ENCODE measurements at places on chromosomes 3 and 15.
A peak's percentile ranks its signal among the peaks of the same experiment; 100 is the strongest.

GRCh38 chr15:38238311-38238710, 14.3 kb upstream of the SPRED1 start:
- DNase-seq: no peak

- peak; percentile 11 for DNase-seq
These were observed 61.8 kb downstream of the HACD2 start for GRCh38 chr3:123523023-123523412.

DNA sequence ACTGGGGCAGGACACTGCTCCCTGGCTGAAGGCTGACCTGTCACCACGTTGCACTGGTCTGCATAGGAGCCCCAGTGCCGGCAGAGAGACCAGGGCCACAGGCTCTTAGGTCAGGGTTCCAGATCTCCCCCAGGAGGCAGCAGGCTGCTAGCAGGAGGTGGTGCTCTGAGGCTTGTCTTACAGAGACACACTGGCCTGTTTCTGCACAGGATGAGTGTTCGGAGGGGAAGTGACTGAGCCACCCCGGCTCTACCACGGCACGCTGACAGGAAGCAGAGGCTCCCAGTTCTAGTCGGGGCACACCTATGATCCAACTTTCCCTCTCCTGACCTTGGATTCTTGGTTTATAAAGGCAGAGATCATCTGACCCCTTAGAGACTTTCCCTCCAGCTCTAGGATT, 8.6 kb downstream of the FBXL22 start:
- DNase-seq: no peak

- DNase-seq: no peak
These were observed 397.3 kb upstream of the PROK2 start for GRCh38 chr3:72182206-72182605.

DNA sequence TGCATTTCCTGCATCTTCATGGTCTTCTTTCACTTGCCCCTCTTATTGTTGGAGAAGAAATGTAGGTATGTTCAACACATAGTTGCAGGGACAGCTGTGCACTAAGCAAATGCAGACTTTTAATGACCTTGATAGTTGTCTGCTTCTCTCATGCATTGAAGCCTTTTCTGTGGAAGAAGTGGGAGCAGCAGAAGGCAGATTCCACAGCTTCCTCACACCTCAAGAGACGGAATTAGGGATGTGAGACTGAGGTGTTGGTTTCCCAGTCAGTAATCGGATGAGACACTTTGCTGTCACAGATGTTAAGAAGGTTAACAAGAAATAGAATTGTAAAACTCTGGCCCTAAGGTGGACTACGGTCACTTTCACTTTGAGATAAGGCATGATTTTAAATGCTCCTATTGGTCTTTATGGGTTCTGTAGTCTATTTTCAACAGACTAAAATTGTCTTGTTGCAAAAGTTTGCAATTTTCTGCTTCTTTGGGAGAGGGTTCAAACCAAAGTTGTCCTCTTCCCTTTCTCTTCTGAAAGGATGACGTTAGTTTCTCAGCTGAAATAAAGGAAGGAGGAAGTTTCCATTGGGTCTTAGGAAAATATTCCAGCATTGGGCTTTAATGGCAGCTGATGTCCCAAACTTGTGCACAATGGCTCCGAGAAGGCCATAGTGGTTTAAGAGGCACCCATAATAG, 117.4 kb downstream of the LPP start:
- no peak for DNase-seq

DNA sequence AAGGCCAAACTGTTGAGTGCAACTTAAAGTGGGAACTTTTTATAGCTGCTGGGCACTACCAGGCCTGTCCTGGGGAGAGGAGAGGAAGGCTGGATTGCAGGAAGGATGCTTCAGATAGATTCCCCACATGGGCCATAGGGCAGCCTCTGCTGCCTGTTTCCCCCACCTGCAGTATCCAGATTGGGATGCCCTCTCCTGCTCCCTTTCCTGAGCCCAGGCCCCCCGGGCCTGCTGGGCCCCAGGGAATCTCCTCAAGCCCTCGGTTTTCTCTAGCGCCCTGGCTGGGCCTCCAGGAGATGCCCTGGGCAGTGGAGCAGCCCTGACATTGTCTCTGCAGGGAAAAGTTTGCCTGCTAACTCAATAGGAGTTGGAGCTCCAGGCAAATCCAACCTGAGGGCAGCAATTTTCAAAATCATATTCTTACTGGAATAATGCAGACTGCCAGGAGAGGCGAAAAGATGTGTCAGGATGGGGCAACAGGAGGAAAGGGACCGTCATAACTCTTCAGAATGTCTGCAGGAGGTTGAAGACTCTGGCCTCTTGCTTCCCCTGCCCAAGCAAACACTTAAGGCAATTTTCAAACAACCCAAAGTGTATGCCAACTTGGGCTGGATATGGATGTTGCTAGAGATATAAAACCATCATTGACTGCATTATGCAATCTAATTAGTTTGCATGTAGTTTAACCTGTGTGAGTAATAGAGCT, 4.4 kb downstream of the NR2F2 start:
- peak; percentile 5 for DNase-seq

- no peak for DNase-seq
These were observed 66.2 kb downstream of the THRB start for GRCh38 chr3:24428481-24428880.

DNA sequence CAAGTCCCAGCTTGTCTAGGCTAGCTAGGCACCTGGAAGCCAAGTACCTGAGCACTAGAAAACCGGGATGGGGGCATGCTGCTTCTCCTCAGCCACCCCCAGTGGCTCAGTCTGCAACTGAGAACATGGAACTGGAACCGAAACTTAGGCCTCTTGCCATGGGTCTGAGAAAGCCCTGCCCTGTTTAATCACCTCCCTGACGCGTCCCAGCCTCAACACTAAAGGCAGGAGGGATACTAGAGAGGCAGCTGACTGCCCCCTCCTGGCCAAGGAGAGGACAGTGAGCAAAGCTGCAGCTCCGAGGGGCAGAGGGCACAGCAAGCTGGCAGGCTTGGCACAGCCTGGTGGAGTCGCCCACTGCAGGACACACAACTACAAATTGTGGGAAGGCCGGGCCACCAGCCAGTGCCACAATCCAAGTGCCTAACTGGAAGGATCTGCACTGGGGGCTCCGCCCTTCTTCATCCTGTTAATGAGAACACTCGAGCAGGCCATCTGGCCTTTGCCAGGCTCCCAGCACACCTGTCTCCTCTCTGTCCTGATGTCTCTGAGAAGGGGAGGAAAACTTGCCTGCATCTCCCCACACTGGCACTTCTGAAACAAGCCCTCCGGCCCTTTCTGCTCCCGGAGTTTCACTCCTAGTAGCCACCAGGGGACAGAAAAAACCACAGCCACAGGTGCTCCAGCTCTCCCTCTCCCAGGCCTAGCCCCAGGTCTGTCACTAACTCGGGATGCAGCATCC, 53.7 kb downstream of the BDH1 start:
- no peak for DNase-seq

DNA sequence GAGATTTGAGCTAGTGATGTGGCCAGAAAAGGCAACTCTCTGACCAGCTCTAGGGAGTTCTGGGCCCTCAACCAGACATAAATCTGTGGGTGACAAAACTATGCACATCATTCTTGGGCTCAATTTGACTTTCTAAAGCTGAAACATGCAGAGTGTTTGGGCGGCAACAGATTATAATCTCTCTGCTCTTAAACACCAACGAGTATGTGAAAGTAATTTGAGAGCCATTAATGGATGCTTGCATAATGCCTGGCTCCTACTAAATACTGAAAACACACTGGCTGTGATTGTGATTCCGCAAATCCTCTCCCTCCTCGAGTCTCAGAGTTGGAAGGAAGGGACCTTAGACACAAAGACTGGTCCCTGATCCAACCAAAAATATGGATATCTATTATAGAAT, 186.7 kb downstream of the UACA start:
- no peak for DNase-seq

DNA sequence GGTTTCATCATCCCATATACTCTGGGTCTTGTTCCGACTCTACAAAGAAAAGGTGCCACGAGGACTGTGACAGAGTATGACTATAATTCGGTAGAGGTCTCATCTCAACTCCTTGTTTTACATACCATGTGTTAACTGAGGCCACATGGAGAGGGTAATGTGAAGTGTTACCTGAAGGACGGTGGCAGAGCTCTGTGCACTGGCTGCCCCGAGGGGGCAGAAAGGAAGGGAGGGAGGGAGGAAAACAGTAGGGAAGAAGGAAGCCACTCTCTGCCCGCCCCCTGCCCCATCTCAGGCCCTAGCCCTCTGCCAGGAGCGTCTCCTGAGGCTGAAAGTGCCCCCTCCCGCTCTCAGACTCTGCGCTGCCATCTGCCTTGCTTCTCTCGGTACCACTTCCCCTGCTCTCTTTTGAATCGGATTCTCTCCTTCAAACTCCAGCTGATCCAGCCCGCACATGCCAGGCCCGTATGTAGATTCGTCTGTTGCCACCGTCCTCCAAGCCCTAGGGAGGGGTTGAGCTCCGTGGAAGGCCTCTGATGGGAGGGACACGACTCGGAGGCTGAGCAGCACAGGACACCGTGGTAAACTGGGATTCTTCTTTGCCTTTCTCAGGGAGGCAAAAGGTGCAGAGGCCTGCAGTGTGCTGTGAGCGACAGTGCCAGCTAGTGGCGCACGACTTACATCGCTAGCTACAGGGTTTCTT, 70.5 kb upstream of the ATP10A start:
- peak; percentile 36 for DNase-seq

- DNase-seq: no peak
These were observed 22.1 kb downstream of the CPN2 start for GRCh38 chr3:194328942-194329582.

DNA sequence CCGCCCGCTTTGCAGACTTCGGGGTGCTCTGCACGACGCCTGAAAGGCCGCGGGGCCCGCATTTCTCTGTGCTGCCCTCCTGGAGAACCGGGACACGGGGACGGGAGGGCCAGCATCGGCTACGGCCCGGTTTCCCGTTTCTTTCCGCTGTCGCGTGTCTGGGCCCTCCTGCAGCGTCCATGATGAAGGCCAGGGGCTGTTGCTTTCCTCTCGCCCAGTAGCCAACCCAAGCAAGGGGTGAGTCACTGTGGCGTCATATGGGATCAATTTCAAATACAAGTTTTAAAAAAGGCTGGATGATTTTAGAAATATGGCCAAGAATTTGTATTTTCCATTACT, 435 bp downstream of the SLC35G2 start:
- no peak for DNase-seq

- DNase-seq: no peak
These were observed 1.0 kb downstream of the UBE2E1 start for GRCh38 chr3:23806534-23807423.

- DNase-seq: no peak
These were observed 133.0 kb downstream of the XXYLT1 start for GRCh38 chr3:195137638-195138588.

- DNase-seq: no peak
These were observed 2.6 kb upstream of the FLNB start for GRCh38 chr3:58005669-58006068.

DNA sequence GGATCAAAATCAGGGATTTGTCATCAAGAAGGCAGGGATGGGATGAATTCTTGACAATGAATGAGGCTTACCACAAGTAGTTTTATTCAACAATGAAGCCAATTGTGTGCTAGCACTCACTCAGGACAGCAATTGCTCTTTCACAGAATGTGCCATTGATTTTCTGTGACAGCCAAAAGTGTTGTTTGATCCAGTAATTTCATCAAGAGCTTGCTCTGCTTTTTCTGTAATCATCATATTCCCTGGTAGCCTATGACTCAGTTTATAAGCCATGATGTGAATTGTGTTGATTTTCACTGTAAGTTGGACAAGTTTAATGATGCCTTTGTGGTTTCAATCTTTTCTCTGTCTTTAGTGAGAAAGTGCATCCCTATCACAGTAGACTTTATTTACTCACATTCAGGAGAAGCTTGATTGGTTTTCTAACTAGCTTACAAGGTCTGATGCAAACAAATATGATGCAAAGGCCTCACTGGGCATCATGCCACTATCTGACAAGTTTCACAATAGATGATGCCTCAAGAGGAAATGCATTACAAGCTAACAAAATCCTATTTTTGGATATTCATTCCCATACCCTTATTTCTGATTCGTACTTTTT, 13.6 kb upstream of the CSRNP1 start:
- DNase-seq: peak; percentile 84

GRCh38 chr3:51961602-51962569, 5.4 kb downstream of the PCBP4 start:
- DNase-seq: no peak

GRCh38 chr3:189673535-189673934, 42.3 kb downstream of the TP63 start:
- no peak for DNase-seq

- DNase-seq: no peak
These were observed 526.8 kb upstream of the CCDC54 start for GRCh38 chr3:106850437-106850836.

GRCh38 chr3:134092208-134092701, 62.5 kb upstream of the SLCO2A1 start:
- no peak for DNase-seq

DNA sequence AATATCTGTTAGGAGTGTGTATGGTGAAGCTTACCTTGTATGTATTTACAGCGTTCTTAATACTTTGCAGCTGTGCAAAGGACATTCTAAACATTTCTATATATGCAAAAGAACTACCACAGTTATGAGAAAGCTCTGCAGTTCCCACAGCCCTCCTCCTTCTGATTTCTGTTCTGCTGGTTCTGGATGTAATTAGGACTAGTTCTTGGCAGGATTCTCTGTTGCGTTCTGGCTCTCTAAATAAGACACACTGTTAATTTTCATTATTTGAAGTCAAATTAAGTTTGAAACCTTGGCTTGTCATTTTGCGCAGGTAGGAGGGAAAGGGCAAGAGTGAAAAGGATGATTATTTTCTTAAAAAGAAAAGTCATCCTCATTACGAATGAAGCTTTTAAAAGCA, 76.4 kb downstream of the FNDC3B start:
- DNase-seq: no peak

- no peak for DNase-seq
These were observed 65.8 kb downstream of the MB21D2 start for GRCh38 chr3:192851821-192852372.

DNA sequence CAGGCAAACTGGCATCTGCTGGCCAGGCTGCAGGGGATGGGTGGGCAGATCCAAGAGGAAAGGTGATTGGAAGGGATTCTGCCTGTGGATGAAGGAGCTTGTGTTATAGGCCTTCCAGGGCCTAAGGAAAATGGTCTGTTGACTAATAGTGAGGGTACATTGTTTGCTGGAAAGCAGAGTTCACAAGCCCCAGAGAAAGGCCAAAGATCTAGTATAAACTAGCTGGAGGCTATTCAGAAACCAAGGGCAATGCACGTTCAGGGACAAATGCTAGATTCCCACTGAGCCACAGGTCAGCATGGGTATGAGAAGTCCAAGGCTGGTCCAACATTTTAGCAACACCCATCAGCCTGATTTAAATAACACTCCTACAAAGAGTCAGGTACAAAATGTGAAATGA, 74.7 kb downstream of the FBN1 start:
- no peak for DNase-seq

DNA sequence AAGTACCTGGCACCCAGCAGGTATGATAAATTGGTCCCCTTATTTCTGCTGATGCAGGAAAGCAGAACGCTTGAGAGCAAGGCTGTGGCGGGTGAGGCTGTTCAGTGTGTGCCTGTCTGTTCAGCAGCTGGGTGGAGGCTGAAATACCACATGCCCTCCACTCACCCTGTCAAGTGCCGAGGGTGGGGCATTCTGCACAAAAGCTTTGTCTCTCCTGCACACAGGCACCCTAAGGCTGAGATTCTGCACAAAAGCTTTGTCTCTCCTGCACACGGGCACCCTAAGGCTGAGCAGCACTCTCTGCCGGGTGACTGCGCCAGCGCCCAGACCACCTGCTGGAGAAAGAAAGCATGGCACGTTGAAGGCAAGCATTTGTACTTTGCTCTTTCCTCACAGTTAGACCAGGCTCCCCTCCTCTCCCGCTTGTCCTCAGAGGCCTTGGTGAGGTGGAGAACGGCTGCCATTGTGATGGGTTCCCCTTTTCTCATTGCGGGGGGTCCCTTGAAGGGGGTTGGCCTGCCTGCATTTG, 97.5 kb downstream of the BDH1 start:
- no peak for DNase-seq
